ENCODE measurements at places on chromosomes 6 and 20.

GRCh38 chr6:87483929-87484328 lies 11.2 kb downstream of the SLC35A1 start:
- peak; percentile 19 for DNase-seq

- no peak for DNase-seq
Measured at GRCh38 chr6:149887343-149887742, 10.6 kb downstream of the RAET1E start.

DNA sequence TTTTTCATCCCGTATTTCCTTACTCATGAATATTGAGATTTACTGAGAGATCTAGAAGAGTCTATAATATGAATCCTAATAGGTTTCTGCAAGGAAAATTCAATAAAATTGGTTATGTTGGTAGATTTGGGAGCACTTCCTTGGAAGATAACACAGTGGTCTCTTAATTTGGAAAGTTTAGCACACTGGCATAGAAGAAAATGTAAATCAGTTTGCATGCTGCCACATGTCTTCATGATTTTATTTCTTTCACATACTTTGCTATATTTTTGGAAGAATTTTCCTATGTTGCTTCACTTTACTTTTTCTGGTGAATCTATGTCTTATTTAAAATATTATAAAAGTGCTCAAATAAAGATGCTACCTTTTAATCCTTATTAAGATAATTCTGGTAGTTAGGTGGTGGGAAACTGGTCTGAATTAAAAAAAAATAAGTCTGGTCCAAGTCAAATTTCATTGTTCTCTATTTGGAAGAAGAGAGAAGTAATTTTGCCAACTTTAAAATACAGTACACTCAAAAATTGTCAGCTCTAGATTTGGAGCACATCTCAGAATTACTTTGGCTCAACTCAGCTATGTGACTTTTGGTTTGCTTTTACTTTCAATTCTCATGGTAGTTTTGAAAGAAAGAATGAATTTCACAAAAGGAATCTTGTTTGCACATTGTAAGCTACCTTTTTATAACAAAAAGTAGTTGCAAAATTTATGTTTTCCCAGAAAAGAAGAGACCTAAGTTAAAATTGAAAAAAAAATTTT lies 197.3 kb downstream of the CENPW start:
- DNase-seq, result no peak

- no peak for DNase-seq
Measured at GRCh38 chr6:169249057-169249456, 4.6 kb downstream of the THBS2 start.

- DNase-seq, result no peak
Measured at GRCh38 chr6:154371281-154371680, 14.7 kb upstream of the IPCEF1 start.

DNA sequence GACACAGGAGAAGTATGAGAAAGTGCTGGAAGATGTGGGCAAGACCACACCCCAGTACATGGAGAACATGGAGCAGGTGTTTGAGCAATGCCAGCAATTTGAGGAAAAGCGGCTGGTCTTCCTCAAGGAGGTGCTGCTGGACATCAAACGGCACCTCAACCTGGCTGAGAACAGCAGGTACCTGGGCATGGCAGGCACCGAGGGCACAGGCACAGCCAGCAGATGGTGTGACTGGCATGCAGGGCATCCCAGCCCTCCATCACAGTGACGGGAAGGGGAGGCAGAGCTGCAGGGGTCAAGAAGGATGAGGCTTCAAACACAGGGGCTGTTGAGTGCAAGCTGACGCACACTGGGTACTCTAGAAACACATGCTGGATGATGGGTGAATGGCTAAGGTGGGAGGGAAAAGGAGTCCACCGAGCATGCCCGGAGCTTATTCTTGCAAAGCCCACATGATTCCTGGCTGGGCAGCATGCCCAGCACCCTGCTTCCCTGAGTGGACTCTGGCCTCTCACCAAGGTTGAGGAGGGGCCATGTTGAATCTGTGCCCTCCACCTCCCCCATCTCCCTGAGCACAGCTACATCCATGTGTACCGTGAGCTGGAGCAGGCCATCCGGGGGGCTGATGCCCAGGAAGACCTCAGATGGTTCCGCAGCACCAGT lies 26.3 kb downstream of the SPDEF start:
- no peak for DNase-seq

GRCh38 chr6:113679051-113679450 lies 178.1 kb upstream of the MARCKS start:
- no peak for DNase-seq

DNA sequence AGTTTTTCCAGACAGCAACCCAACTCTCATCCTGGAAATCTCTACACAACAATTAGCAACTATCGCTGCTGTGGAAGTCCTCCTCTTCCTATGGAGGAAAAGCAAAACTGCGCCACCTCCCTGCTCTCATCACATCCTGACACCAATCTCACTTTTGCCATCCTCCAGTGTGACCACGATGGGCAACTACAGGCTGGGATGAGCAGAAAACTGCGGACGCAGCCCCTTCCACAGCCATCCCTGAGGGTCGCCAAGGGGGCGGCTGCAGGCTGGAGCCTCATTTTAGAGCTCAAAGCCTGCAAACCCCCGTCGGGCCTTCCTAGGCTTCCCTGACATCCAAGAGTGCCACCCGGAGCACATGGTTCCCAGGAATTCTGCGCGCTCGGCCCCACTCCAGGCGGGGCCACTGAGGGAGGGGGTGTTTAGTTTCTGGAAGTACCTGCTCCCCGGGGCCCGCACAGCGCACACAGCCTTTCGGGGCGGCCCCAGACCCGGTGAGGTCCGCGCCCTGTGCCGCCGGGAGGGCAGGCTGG lies 1.2 kb downstream of the TCFL5 start:
- DNase-seq, result no peak

- no peak for DNase-seq
Measured at GRCh38 chr6:165910184-165910966, 247.3 kb upstream of the PDE10A start.

DNA sequence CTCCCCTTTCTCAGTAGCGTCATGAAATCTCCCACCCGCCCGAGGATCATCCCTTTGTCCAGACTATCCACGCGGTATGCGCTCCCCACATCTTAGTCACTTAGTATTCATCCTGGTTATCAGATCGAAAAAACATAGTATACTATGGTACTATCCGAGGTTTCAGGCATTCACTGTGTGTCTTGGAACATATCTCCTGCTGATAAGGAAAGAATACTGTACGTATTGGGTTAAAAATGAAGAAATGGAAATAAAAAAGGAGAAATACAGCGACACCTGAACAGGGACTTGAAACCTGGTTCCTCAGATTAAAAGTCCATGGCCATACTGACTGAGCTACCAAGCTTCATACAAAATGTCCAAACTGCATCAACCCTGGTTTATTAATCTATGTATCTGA lies 14.0 kb downstream of the HMGN4 start:
- DNase-seq, result no peak

DNA sequence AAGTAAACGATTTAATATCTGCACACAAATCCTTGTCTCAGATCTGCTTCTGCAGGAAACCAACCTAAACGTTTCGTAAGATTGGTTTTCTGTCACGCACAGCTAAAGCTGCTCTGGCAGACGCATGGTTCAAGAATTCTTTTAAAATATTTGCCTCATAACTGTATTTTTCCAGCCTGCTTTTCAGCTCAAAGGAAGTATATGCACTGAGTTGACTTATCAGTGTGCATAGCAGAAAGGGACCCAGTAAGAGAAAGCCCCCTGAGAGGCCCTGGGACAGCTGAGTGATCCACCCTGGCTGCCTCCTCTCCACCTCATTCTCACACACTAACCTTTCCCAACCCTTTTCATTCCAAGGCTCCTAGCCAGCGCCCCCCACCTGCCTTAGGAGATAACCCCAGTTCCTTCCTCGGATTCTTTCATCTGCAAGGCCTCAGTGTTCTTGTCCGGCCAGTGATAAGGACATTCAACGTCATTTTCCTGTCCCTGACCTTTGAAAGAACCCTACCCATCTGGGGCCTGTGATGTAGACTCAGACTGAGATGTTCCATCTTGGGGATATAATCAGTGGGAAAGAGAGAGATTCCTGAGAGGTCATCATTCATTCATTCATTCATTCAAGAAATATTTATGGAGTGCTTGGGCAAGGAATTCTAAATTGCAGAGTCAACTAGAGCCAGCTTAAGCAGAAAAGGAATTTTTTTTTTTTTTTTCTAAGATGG lies 22.4 kb upstream of the SLC9A8 start:
- DNase-seq, result no peak

DNA sequence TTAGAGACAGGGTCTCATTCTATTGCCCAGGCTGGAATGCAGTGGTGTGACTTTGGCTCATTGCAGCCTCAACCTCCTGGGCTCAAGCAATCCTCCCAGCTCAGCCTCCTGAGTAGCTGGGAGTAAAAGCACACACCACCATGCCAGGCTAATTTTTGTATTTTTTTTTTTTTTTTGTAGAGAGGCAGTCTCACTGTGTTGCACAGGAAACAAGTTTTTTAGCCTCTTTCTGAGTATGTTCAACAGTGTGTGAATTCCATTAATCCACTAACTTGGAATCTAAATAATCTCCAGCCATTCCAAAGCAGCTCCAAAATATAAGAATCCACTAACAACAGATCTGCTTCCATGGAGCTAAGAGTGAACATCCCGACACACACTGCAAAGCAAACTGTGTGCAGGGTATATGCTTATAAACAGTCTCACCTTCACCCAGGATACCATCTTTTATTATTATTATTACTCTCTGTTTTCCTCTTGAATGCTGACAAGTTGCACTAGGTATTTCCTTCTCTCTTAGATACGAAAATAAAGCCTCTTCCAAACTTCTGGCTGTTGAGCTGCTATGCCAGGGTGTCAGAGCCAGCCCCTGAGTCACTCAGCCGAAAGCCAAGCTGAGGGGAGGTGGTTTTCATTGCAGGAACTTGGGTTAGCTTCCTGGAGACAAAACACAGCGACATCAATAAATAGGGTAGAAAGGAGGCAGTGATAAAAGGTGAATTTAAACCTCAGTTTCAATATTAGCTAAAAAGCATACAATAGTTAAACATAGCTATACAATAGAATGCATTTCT lies 264.9 kb downstream of the HIVEP2 start:
- no peak for DNase-seq

- no peak for DNase-seq
Measured at GRCh38 chr6:148430897-148431296, 88.3 kb downstream of the SASH1 start.

- no peak for DNase-seq
Measured at GRCh38 chr6:142735204-142735603, 209.8 kb downstream of the HIVEP2 start.

DNA sequence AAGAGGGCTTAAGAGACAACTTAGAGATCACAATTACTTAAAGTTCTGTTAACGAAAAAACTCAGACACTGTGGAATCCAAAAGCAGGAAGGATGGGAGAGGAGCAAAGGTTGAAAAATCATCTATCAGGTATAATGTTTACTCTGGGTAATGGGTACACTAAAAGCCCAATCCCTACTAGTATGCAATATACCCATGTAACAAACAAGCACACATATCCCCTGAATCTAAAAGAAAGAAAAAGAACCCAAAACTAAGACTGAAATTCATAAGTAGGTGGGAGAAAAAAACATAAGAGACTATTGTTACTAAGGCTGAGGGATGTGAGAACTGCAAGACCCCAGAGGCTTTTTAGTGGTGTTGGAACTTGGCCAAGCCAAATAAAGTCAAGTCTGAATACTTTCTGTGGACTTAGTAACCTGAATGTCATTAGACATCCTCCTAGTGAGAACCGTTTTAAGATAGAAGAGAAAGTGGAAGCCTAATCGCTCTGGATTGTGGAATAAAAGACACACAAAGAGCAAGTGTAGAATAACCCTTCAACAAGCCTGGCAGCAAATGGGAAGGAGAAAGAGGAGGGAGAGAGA lies 189.4 kb upstream of the RNF217 start:
- no peak for DNase-seq

GRCh38 chr20:39600156-39600555 lies 638.0 kb downstream of the DHX35 start:
- DNase-seq, result no peak

- DNase-seq, result no peak
Measured at GRCh38 chr6:114195027-114195365, 147.8 kb downstream of the HS3ST5 start.

DNA sequence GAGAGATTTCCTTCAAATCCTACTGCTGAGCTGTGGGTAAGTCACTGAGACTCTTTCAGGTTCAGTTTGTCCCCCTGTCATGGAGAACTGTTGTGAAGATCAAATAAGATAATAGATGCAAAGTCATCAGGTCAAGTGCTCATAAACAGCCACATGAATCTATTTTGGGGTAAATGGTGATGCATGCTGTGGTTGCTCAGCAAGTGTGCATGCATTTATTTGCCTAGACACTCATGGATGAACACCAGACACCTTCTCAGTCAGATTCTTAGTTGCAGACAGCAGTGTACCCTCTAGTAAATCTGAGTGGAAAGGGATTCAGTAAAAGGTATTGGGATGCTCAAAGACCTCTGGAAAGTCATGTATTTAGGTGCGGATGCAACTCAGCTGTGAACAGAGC lies 168.0 kb upstream of the FOXA2 start:
- DNase-seq, result no peak

DNA sequence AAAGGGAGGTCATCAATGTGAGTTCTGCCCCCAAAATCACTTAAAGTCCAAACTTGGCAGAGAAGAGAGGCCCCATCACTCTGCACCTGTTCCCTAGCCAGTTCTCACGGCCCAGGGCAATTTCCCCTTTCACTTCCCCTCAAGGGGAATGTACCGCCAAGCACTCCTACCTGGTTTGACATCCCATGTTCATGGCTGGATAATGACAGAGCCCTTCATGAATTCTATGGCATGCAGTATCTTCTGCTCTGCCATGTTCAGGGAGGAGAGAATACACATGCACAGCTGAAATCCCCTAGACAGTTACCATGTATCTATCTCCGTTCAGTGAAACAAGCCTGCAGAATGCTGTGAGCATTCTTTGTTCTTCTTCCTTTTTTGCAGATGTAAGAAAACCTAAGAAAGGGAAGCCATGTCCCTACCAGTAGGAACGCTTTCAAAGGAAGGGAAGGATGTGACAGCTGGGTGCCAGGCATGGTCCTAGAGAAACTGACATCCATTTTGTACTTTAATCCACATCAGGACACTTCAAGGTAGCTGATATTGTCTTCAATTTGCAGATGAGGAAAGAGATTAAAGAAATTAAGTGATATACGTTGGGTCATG lies 79.8 kb upstream of the ARID1B start:
- DNase-seq, result no peak

DNA sequence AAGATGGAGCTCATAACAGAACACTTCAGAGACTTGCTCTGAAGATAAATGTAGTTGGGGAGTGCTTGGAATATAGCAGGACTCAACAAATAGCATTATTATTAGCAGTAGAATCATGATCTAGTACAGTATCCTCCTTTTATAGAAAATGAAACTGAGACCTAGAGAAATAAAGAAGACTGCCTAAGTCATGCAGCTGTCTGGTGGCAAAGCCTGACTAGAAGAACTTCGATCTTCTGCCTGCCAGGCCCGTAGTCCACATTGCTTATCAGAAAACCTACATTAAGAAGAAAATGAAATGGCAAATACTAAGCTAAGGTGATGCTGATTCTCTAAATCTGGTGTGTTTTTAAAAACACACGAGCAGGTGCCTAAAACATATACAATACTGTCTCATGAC lies 46.4 kb upstream of the DST start:
- no peak for DNase-seq

DNA sequence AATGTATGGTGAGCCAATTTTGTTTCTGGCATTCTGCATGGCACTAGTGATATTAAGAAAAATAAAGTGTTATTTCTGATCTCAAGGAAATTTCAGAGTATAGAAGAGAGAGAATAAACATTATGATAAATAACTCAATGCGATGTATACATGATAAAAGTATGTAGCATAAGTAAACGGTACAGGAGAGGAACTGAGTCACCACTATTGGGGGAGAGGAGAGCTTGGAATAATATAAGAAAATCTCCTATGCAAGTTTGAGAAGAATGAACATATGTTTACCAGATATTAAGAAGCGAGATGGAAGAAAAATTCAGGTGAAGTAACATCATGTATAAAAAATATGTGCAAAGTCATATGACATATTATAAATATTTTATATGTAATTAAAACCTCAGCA lies 1230.3 kb upstream of the CITED2 start:
- no peak for DNase-seq
